Stromal cell of bone marrow (primary cell): ENCODE measurements at places on chromosomes 16 and 17.

GRCh38 chr17:69997332-69997731, 77.7 kb upstream of the KCNJ16 start:
- no peak for DNase-seq

DNA sequence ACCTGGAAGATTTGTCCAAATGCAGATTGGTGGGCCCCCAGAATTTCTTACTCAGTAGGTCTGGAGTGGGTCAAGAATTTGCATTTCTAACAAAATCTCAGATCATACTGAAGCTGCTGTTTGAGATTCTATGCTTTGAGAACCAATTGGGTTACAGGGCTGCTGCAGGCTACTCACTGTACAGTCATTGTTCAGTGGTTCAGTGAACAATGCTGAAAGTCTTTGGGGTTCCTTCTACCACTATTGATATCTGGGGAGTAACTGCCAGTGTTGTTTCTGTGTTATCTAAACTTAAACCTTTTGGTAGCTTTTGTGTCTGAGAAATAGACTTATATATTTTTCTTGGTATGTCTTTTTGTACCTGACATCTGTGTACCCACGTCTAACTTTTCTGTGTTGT, 187.5 kb downstream of the TANC2 start:
- no peak for DNase-seq

DNA sequence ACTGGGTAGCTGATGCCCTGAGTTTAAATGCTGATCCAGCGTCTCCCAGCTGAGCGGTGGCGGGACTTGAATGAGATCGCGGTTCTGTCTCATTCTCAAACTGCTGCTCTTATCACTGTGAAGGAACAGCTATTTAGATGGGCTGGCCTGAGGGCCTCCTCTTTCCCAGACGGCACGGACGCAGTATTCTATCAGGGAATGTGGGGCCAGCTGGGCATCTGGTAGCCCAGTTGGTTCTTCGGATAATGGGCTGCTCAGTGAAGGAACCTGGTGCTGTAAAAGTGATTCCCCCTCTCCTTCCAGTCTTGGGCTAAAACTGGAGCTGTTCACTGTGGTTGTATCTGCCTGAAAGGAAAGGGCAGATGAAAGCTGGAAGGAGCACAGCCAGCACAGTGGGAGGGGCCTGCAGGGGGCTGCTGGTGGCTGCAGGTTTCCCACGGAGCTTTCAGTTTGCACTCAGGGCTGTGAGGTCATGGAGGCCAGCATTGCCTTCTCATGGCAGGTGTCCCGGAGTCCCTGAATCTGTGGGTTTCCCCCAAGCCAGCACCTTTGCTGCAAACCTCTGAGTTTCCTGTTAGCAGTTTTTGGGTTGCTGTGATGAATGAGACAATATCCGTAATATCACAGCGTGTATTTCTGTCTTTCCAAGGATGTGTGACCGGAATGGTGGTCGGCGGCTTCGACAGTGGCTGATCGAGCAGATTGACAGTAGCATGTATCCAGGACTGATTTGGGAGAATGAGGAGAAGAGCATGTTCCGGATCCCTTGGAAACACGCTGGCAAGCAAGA, 3.6 kb downstream of the IRF8 start:
- no peak for DNase-seq

DNA sequence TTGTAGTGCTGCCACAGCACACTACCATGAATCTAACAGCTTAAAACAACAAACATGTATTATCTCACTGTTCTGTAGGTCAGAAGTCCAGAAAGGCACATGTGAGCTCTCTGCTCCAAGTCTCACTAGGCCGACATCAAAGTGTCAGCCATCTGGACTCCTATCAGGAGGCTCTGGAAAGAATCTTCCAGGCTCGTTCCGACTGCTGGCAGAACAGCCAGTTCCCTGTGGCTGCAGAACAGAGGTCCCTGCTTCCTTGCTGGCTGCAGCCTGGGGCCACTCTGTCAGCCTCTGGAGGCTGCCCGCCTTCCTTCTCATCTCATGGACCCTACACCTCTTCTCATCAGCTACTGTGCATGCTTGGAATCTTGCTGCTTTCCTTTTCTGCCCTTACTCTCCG, 168.9 kb downstream of the CBLN1 start:
- no peak for DNase-seq

DNA sequence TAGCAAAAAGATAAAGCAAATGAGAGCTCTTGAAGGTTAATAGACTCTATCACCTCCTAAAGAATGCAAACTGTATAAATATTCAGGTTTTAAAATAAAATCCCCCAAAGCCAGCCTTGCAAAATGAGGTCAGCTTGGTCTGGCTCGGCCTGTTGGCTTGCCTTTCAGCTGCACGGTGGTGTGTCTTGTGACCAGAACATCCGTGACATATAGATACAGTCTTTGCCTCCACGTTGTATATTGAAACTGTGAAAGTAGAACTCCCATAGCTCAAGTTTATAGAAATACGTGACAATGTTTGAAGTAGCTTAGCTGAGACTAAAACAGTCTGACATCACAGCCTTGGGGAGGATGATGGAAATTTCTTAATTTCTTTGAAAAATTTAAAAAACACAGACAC, 236.6 kb upstream of the MYOCD start:
- DNase-seq: no peak

- no peak for DNase-seq
Measured at GRCh38 chr16:58280146-58280845, 14.5 kb downstream of the PRSS54 start.

GRCh38 chr16:11715246-11715947, 27.3 kb downstream of the TXNDC11 start:
- DNase-seq: no peak

- DNase-seq: no peak
Measured at GRCh38 chr16:5461141-5461540, 363.5 kb upstream of the EEF2KMT start.

DNA sequence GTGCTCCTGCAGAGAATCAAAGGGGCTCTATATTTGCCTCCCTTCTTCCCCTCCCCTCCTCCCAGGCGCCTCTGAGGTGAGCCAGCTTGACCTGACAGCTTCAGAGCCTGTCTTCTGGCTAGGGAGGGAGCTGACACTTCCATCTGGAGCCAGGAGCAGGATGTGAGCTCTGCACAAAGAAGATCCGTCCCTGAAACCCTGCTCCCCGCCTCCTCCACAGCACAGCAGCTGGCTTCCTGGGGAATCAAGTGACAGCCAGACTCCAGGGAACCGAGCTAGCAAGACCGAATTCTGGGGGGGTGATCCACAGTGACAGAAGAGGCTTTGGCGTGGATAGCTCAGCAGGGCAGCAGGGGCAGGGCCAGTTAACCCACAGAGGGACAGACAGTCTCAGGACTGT, 37.2 kb downstream of the CCDC182 start:
- no peak for DNase-seq

DNA sequence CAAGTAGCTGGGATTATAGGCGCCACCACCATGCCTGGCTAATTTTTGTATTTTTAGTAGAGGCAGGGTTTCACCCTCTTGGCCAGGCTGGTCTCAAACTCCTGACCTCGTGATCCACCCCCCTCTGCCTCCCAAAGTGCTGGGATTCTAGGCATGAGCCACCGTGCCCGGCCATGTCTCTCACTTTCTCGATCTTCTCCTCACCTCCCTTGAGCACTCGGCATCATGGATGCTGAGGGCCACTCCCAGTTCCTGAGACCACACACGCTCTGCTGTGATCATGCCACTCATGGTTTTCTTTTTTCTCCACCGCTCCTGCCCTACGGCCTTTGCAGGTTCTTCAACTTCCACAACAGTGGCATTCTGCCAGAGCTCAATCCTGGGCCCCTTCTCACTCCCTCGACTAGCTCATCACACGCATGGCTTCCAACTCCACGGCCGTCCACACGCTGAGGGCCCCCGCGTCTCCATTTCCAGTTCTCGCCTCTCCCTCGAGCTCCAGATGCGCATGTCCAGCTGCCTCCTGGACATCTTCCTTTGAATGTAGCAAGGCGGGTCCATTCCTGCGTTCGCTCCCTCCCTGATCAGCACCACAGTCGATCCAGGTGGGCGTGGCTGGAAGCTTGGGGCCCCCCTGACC, 5.5 kb upstream of the NCBP3 start:
- DNase-seq: no peak

DNA sequence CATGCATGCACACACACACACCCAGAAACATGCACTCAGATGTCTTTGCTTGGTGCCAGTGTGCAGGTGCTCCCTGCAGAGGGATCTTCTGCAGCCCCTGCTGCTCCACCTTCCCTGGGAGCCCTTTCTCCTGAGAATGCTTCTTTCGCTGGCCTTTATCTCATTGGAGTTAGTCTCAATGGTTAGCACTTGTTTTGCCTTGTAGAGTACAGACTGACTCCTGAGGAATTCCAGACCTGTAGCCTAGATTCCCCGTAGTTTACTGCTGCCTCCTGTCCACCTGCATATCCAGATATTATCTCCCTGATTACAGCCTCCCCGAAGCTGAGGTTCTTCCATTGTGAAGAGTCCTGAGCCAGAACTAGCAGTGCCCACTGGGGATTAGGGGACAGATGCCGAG, 3.1 kb upstream of the KRT12 start:
- no peak for DNase-seq

DNA sequence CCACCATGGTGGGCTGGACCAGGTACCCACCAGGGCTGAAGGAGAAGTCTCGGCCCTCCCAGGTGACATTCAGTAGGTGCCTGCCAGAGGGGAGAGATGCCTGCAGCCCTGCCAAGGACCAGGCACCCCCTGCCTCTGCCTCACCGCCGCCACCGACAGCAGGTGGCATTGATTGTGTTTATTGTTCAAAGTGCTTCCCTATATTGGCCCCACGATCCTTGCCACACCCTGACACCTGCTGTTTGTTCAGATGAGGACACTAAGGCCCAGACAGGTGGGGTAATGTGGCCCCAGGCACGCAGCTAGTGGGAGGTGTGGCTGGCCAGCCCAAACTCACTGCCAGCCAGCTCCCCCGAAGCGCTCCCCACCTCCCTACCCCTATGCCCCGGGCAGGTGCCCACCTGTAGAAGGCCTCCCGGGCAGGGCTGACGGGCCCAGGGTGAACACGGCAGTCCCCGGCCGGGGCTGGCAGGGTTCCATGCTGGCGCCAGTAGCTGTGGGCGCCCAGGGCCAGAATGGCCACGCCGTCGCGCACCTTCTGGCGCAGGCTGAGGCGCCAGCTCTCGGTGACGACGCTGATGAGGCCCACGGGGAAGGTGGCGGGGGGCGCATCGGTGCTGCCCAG, 8.0 kb downstream of the GRIN2C start:
- no peak for DNase-seq

GRCh38 chr17:7042501-7043181, 1.3 kb downstream of the SLC16A11 start:
- no peak for DNase-seq

DNA sequence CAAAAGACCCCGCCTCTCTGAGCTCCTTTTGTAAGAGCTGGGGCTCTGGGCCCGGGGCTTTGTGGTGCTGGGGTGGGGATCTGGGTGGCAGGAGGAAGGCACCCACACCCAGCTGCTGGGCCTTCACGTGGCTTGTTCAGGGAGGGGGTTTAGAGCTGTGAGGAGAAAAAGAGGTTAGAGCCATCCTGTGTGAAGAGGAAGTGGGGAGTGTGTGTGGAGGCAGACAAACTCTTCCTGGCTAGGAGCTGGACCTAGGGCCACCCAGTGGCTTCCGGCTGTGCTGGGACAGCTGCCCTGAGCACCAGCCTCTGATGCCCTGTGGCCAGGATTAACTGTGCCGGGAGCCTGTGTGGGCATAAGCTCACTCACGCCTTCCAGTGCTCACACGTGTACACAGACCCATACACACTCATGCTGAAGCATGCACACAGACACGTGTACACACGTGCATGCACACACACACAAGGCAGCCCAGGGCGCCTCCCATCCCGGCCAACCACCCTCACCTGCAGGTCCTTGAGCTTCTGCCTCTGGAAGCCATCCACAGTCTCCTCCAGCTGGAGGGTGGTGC, 7.4 kb downstream of the CIBAR2 start:
- DNase-seq: no peak

GRCh38 chr17:83103200-83103942, 24.0 kb downstream of the METRNL start:
- no peak for DNase-seq

DNA sequence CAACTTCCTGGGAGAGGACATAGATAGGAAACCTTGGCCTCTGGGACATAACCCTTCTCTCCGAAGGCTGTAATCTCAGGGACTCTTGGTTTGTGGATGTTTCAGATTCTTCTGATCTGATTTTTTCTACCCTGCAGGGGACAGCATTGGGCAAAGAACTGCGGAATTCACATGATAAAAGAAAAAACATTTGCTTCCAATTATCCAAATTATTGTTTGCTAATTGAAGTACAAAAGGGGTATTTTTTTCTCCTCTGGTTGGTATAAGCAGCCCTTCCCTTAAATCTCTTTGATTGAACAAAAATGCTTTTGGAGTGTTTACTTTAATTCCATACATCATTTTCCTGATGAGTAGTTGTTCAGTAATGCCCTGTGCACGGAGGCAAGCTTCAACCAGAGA, 251.7 kb upstream of the IRX3 start:
- DNase-seq: no peak

DNA sequence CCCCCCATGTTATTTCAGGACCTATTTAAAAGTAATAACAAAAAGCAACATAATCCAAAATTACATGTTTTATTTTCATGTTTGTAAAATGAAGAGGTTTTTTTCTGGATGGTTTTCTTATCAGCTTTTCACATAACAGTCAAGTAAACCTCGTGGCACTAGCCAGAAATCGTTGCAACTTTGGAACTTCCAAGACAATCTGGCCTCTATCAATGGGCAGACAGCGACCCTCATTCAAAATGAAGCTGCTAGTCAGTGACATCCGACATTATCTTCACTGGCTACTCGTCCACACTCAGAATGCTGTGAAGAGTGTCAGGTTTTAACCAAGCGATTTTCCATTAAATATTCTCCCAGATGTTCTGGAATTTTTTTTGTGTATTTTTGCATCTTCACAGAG, 22.7 kb downstream of the ZNF652 start:
- DNase-seq: no peak

GRCh38 chr17:38702916-38703741, 1.9 kb upstream of the MLLT6 start:
- no peak for DNase-seq

DNA sequence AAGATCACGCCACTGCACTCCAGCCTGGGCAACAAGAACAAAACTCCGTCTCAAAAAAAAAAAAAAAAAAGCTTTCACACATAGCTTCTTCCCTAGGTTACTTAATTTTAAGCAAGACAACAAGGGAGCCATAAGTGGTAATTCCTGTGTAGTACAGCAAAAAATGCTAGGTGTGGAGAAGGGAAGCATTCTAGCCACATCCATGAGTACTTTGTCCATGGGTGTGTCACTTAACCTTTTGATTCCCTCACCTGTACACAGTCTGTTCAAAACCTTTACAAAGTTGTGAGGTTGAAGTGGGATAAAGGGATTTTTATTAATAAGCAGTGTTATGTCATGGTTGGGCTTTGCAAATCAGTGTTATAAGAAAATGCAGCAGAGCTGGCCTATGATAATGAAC, 4.5 kb downstream of the NME2 start:
- no peak for DNase-seq

DNA sequence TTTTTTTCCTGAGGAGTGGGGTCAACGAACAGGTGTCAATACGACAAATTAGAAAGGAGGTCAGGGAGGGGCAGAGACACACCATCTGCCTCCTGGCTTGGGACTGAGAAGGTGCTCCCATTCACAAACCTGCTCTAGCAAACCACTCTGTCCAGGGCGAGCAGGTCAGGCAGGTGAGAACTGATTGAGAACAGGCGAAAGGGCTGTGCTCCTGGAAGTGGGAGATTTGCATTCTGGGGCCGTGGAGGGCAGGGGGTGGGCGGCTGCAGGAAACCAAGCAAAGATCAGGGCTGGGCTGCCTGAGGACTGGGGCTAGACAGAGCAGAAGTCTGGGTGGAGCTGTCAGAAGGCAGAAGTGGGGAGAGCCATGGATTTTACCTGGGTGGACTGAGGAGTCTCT, 98.9 kb upstream of the NLRP1 start:
- no peak for DNase-seq
